A549 (cell line): ENCODE measurements at places on chromosomes 13 and 19.

DNA sequence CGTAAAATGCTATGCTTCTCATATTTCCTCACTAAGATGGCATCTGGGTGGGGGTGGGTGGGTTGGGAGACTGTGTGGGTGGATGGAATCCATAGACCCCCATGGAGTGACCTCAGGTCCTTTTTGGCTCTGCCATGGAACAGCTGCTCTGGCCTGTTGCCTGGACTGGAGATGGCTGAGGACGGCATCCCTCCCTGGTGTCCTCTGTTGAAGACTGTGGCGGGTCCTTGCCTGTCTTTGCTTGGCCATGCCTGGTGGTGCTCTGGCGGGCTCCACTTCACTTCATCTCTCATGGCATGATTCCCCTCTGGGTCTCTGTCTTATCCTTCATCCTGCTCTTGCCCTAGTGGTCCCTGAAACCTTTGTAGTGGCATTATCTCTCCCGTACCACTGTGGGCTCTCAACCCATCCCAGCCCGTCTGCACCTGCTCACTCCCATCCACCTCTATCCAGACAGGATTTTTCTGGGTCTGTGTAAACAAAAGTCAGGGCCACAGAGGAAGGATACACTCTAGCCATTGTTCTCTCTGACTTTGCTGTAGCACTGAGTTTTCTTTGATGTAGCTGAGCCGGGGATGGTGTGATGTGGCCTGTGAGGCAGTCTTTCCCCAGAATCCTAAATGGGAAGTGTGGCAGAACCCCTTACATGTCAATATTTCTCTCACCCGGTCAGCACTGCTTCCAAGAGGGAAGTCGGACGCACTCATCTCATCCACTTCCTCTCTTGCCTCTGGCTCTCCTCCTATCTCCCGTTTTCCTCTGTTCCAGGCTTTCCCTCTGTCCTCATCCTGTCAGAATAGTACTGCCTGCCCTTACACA lies 36.1 kb downstream of the WDFY2 start:
- no peak for DNase-seq

DNA sequence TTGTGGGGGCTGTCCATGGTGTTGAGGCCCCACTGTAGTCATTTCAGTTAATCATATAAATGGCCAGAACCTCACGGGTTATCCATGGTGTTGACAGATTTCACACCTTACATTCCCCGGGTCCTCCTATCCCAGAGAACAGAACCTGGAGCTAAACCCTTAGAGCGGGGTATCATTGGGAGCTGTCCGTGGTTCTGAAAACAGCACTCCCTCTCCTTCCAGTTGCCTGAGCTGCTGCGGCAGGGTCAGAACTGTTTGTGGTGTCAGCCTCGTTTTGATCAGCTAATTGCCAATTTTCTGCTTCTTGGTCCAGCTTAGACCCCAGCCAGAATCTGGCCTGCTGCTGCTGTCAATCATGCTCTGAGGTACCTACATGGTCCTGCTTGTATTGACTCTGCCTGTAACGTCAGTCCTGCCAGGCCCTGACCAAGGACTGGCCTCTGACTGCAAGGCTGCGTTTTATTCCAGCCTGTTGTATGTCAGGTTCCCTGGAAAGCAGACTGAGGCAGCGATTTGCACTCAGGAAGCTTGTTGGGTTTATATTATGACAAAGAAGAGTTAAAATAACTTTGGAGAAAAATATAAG lies 55.8 kb upstream of the KCTD15 start:
- peak; percentile 54 for DNase-seq

DNA sequence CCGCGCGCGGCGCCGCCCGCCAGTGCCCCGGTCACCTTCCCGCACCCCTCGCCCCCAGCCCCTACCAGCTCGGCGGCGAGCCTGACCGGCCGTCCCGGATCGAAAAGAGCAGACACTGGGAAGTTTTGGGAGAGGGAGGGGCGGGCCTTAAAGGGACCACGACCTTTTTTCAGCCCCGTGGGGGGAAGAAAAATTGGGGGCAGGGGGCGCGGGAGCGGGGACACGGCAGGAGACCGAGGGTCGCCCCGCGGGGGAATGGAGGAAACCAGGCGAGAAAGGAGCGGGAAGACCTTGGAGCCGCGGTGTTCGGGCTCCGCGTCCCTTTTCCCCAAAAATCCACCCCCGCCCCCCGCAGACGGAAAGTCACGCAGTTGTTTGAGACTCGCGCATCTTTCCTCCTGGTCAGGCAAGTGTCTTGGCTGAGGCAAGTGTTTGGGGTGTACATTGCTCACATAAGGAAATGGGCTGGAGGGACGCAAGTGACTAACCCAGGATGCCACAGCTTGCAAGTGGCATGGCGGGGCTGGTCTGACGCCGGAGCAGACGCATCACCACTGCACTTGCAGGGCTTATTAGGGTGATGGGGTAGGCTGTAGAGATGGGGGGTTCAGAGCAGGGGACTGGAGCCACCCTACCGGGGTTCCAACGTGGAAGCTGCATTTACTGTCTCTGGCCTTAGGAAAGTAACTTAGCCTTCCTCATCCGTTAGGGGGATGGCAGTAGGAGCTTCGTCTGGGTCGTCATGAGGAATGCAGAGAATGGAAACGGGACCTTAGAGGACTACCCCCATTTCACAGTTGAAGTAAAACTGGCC lies 2.7 kb upstream of the HNRNPL start:
- peak; percentile 86 for DNase-seq

DNA sequence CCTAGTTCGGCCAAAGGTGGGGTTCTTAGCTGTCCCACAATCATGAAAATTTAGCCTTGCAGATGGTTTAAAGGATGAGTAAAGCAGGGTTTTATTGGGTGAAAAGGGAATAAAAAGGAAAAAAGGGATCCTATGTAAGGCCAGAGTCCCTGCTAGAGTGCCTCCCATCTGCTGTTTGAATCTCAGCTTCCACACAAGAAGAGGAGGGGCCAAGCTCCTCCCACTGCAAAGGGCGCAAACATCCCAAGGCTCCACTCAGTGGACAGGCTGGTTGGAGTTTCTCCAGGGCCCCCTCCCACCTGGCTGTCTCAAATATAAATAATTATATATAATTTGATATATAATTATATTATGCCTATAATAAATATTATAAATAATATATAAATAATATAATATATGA lies 1272.1 kb upstream of the PCDH20 start:
- DNase-seq = no peak

GRCh38 chr13:79792716-79793115 lies 311.8 kb downstream of the NDFIP2 start:
- DNase-seq = no peak

DNA sequence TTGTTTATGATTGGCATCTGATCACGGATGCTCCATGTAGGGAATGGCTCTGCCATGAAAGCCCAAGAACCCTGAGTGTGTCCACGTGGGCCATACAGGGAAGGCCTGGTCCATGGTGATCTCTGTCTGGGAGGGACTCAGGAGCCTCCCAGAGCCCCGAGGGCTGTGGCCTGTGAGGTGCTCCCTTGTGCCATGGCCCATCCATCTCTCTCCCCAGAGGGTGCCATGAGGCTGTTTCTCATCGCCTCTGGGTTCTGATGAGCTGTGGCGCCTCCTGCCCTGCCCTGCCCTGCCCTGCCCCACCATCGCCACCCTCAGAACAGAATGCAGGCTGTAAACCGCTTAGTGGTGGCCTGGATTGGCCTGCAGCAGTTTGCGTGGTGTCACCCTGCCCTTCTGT lies 83.1 kb downstream of the ATP11A start:
- no peak for DNase-seq

DNA sequence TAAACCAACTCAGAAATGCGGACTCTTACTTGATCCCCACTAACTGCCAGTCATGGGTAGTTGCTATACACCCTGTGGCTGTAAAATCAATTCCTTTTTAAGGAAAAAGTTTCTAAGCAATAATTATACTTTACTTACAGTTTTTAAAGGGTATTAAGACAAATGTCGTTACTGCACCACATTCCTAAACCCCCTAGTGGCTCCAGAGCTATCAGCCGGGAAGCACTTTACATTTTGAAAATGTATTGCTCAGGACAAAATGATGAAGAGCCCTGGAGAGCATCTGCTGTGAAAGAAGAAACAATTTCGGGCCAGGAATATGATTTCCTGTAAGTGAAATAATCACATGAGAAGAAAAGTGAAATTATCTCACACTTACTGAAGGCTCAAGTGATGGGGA lies 36.7 kb downstream of the DCLK1 start:
- no peak for DNase-seq

- no peak for DNase-seq
Measured at GRCh38 chr13:102198418-102199311, 203.2 kb downstream of the FGF14 start.

DNA sequence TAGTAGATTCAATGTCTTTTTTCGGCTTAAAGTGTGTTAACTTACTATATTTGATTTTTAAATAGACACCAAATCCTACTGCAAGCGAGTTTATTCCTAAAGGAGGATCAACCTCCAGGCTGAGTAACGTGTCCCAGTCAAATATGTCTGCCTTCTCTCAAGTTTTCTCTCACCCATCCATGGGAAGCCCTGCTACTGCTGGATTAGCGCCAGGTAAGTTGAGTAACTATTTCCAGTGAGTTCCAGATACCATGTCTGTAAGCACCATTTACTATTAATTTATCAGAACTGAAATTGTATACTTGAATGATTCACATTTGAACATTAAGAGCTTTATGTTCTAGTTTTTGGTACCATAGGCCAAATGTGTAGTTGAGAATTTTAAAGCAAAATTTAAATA lies 81.8 kb downstream of the PAN3 start:
- no peak for DNase-seq

GRCh38 chr13:35714121-35714520 lies 237.6 kb upstream of the MAB21L1 start:
- DNase-seq = no peak

GRCh38 chr13:22961835-22962537 lies 218.8 kb upstream of the SGCG start:
- DNase-seq = no peak

- DNase-seq = no peak
Measured at GRCh38 chr13:24022568-24022967, 125.3 kb upstream of the C1QTNF9B start.

DNA sequence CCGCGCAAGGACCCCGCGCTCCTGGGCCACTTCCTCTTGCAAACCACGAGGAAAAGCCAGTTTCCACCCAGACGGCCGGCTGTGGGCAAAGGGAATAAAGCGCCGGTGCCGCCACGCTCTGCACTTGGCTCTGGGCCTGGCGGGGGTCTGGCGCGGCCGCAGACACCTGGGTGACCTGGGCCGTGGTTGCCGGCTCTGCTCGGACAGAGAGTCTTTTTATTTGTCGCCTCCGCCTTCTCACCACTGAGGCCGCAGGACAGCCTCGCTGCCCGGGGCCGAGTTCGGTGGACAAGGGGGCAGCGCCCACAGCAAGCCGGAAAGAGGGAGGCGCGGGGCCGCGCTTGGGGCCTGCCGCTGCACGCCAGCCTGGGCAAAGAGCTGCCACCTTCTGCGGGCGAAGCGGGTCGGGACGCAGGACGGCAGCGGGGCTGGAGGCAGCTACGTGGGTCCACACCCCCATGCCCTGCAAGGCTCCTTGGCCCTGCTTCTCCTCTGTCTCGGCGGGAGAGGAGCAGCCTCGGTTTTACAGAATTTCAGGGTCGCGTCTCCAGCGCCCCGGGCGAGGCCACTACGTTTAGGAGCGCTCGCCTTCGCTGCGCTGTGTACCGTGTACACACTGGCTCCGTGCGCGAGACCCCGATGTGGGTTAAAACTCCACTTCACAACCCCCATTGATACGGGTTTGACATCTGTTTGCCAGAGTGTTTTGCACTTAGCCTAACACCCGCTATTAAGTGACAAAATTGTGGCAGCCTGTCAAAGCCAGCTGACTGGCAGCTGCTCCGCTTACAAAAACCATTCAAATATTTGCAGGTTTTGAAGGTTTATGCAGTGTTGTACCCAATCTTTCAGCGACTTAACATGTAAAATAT lies 13.0 kb upstream of the SOX1 start:
- DNase-seq = no peak

DNA sequence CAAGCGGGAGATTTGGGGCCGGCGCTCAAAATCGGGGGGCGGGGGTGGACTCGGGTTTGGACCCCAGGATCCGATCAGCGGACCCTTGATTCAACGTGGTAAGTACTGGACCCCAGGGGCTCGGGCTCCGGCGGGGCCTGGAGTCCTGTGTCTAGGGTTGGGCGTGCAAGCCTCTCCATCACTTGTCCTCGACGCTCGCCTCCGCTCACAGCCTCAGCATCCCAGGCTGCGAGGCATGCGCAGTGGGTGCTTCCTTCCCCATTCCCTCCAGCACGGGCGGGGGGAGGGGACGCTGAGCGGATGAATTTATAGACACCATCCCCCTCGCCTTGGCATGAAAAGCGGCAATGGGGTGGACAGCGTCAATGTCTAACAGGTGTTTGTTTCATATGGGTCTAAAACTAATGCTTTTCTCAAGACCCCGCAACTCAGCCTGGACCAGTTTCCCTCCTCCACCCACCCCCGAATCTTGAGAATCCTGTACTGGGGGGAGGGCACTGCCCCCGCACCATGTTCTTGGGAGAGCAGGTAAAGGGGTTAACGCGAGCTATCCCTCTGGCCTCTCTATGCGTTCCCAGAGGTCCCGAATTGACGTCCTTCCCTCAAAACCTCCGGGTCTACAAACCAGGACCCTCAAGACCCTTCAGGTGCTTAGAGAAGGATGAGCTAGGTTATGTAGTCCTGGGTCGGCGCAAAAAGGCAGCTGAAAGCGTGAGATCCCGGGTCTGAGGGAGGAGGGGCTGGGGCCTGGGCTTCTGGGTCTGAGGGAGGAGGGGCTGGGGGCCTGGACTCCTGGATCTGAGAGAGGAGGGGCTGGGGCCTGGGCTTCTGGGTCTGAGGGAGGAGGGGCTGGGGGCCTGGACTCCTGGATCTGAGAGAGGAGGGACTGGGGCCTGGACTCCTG lies 579 bp downstream of the CPT1C start:
- DNase-seq = no peak

GRCh38 chr19:6738787-6739389 lies 592 bp upstream of the TRIP10 start:
- no peak for DNase-seq

DNA sequence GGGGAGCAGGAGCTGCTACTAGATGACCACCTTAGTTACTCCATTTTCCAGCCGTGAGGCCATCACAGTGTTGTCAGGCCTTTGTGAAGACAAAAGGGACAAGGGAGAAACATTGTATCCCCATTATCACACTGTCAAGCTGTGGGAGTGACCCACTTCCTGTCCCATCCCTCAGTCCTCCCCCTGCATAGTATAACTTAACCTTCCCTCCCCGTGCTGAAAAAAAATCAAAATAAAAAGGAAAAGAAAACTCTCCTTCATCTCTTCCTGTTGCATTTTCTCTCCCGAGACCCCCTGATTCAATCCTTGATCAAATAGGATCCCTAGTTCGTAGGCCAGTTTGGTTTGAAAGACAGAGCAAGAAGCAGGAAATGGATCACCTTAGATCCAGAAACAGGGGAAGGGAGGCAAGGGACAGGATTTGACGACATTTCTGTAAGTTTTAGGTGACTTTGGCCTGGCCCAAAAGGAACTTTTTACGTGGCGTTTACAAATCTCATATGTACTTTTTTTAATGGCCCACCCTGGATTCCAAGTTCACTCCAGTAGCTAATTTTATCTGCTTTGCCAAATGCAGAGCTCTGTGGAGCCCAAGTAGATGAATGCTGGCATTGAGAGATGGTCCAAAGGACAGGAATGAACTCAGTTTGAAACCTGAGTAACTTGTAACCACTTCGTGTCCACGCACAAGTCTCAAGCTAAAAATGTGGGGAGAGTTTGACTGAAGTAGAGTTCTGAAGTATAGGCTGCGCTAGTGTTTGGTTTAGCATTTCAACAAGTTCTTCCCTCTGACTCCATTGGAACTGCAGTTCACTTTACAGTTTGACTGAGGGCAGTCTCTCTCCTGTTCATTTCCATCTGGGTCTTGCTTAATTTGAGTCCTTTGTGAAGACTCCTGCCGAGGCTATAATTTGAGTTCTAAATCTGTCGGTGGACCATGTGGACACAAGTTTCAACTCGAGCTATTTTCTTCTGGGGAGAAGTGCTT lies 16.6 kb upstream of the GATAD2A start:
- DNase-seq = no peak
